ENCODE measurements at places on chromosomes 3 and 15. TPM values are rescaled to one million over a fixed set of nuclear protein-coding genes. Genes with fewer than 3 reads are reported as not detected.

DNA sequence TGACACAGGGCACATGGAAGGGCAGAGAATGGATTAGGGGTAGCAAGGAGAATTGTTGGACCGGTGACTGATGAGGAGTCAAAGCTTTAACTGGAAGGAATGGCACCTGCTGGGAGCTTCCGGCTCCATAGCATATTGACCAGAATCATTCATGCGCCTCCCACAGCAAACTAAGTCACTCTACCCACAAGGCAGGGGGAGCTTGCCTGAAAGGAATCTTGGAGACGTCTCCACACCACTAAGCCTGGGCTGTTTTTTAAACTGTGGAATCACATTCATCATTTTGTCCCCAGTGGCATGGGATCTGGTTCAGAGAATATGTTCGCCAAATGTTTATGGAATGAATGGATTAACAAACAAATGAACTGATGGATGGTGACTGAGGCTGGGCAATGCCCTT lies 57.0 kb upstream of the ITGA11 start:
- no peak for DNase-seq

- no peak for DNase-seq
Measured at GRCh38 chr15:81024265-81024872, 23.6 kb downstream of the TLNRD1 start.

GRCh38 chr3:54366007-54366750 lies 243.8 kb downstream of the CACNA2D3 start:
- no peak for DNase-seq

GRCh38 chr3:17055374-17056276 lies 170.9 kb downstream of the PLCL2 start:
- no peak for DNase-seq

Gene ASB14
- total RNA-seq = not detected

GRCh38 chr3:69031635-69032034 lies 18.2 kb upstream of the EOGT start:
- no peak for DNase-seq

Gene GABRR3
- not detected for total RNA-seq

Gene PLA1A
- total RNA-seq = not detected

GRCh38 chr3:61919371-61919770 lies 358.0 kb downstream of the PTPRG start:
- DNase-seq = no peak

- no peak for DNase-seq
Measured at GRCh38 chr3:121658716-121659435, 1.8 kb downstream of the HCLS1 start.

GRCh38 chr15:39438799-39439592 lies 141.9 kb upstream of the THBS1 start:
- DNase-seq = peak; percentile 64

DNA sequence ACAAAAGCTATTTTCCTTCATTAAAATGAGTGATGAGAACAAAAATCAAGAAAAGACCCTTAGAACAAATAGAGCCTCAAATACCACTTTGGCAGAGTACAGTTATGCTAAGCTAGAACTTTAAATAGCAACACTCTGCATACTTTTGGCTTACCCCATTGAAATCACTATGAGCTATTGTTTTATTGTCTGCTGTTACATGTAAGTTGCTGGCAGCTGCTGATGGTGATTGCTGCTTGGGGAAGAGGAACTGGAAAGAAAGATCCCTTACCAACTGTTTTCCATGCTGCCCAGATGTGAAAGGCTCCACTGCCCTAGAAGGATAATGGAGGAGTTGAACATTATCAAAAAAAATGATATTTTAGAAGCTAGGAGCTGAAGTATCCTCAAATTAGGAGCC lies 135.4 kb downstream of the SYNPR start:
- no peak for DNase-seq

DNA sequence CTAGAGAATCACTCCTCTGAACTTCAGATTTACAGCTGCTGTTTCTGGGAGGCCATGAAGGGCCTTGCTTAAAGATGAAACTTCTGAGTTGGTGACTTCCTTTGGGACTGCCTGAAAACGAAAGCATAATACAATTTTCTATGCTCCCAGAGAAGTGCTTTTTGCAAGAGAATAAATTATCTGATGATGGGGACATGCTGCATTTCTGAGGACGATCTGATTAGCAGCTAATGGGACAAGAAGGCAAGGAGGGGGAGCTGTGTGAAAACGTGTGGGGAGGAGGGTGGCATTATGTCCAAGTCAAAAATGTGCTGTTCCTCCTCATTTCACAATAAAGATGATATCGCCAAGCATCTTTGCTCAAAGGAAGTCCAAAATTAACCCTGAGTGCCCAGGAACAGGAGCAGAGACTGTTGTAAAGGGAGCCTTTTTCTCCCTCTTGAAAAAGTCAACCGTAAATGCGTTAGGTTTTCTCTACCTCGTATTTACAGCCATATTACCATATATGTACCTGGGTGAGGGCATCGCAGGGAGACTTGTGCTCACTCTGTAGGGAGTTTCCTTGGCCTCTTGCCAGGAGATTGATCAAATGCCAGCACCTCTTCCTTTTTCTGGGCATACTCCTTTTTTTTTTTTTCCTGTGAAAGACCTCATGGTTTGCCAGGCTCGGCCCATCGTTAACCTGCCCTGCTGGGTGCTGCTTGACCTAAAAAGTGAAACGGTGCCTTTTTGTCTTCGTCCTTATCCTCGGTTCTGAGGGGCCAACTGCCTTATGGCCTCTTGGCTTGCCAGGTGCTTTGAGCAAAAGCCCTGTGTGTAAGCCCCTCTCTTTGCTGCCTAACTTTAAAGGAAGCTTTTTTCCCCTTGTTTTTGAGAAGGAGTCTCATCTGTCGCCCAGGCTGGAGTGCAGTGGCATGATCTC lies 11.5 kb downstream of the ITPR1 start:
- peak; percentile 43 for DNase-seq

Gene AMT
- 3.9 TPM for total RNA-seq

DNA sequence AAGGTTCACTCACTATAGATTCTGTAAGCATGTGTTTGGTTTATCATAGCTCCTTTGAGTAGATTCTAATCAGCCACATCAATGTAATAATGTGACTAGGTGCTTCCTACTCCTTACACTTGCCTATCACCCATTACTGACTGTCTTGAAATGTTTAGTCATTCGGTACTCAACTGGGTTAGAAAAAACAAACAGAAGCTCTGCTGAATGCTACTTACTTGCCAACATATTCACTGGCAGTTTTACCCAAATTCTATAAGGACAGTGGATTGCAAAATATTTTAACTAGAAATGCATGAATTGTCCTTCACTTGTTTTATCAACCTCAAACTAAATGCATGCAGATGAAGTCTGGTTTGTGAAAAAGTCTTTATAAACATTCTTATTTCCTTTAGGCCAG lies 352.1 kb upstream of the ALCAM start:
- DNase-seq = no peak

Gene CD96
- not detected for total RNA-seq

Gene RARRES1
- total RNA-seq = 79.2 TPM

DNA sequence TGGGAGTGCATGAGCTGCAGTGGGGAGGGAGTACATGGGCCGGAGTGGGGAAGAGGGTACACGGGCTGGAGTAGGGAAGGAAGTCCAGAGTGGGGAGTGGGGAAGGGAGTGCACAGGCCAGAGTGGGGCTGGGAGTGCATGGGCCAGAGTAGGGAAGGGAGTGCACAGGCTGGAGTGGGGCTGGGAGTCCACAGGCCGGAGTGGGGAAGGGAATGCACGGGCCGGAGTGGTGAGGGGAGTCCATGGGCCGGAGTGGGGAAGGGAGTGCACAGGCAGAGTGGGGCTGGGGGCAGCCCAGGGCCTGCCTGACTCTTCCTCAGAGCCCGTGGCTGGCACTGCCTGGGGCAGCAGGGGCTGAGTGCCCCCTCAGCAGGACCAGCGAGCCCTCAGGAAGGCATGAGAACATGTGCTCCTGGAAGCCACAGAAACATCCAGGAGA lies 40.7 kb downstream of the KLF15 start:
- DNase-seq = no peak

- DNase-seq = peak; percentile 67
Measured at GRCh38 chr3:141426404-141427034, 58.2 kb downstream of the ZBTB38 start.

DNA sequence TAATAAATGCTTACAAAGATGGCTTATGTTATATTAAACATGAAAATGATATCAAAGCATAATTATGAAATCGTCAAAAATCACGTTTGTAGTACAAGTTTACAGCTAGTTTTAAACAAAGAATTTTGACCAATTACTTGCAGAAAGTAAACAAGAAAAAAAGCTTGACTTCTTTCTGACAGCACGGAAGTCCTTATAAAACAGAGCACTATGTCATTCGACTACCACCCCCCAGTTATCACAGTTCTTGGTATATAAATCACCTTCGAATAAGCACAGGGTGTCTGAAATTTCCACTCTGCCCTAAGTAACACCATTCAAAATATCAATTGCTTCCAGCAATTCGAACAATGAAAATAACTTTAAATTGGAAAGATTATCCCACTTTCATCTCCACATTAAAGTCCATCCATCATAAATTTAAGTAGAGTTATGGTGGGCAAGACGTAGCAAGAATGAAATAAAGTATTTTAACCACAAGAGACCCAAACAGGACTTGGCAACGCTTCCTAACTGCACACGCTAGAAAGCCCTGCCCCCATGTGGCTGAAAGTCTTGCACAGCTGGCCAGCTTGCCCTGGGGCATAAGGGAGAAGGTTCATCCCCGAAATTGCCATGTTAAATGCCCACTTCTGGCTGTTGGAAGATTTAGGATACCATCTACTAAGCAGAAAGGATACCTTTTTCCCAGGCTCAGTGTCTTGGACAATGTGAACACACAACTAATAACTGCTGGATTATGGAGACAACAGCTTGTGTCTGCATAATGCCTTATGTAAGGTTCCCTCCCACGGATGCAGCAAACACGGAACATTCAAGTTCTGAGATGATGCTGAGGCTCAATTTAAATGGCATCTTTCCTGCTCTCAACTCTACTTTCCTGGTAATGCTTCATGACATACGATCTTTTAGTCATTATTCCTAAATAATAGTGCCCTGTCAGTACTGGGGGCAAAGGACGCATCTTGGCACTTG lies 116.4 kb upstream of the TJP1 start:
- no peak for DNase-seq

- no peak for DNase-seq
Measured at GRCh38 chr3:37814547-37814946, 47.1 kb upstream of the CTDSPL start.

DNA sequence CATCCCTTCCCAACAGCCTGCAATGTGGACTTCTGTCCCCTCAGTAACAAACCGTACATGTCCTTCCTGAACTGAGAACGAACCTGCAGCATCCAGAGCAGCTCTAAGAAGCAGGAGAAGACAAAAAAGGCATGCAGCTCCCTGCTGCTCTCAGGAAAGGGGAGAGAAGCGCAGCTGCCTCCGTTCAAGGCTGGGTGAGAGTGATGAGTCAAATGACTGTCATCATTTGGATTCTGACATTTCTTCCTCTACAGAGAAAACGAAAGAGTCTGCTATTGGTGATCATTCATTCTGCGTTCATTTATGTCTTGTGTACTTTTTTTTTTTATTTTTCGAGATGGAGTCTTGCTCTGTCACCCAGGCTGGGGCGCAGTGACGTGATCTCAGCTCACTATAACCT lies 677.8 kb downstream of the FHIT start:
- no peak for DNase-seq

Gene THAP10
- total RNA-seq = 2.7 TPM

DNA sequence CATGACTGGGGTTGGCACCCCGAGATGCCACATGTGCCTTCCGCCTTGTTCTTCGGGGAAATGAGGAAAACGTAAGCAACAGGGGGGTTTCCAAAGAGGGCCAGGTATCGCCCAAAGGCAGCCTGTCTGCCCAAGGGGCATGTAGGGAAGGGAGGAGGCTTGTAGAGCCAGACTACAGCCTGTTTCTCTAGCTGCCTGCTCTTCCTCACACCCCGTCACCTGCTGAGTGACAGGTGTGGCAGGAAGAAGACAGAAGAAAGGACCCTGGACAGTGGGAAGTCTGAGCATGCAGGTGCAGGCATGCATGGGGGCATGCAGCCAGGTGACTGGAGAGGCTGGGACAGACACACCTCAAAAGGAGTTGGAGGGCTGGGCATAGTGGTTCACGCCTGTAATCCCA lies 9.8 kb downstream of the PLA2G4E start:
- DNase-seq = no peak

GRCh38 chr3:81778678-81779182 lies 17.3 kb upstream of the GBE1 start:
- no peak for DNase-seq

GRCh38 chr3:64223791-64224745 lies 1.2 kb downstream of the PRICKLE2 start:
- no peak for DNase-seq

GRCh38 chr3:110066206-110066605 lies 728.9 kb upstream of the DPPA4 start:
- no peak for DNase-seq

GRCh38 chr3:52827866-52828376 lies 2.6 kb downstream of the ITIH4 start:
- DNase-seq = peak; percentile 17

DNA sequence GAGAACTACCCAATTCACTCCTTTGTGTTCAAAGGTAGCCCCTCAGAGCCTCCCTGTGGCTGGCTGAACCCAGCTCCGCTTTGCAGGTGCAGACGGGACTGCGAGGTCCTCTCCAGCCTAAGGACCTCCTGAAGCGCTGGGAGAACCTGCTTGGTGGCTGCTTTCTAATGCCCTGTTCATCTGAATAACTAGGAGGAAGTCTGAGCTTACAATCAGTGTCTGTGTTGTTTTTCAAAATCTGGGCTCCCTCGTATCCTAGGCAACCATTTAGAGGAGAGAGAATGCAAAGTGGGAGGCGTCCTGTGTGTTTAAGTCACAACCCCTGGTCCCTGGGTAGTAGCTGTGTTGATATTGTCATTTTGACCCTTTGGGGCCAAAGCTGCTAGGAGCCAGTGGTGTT lies 99.9 kb downstream of the GABRG3 start:
- DNase-seq = no peak

- DNase-seq = no peak
Measured at GRCh38 chr3:127439621-127440020, 150.9 kb downstream of the TPRA1 start.

DNA sequence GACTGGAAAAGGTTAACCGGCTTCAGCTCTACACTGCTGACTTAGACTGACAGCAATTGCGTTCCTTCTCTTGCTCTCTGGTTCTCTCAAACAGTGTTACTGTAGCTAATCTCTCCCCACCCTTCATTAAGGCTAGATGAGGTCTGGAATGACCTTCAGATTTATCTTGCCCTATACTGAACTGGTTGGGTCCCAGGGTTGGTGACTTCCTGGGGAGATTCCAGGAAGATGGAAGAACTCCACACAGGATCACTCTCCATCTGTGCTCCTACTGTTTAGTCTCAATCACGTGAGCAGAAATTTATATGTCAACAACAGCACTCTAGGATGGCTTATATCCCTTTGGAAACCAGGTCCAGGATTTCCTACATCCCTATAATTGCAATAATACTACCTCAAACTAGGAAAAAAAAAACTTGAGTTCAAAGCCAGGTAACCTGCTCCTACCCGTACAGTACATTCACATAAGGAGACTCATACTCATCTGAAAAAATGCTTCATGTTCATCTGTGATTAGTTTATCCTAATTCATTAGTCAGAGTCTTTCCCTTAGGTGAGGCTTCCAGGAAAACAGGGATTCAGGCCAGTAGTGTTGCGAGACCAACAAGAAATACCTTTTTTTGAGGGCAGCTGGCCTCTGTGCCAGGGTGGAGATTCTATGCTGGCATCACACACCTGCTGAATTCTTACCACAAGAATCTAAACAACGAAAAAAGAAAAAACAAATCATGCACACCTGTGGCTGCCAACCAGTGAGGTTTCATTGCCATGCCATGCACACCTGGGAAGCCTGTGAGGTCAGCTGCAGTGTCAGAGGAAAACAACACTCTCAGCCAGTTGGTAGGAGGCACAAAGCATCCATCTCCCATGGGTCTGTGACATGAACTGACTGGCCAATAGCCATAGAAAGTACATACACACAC lies 297.3 kb downstream of the MECOM start:
- DNase-seq = peak; percentile 65

All from HT-29 (cell line).